ENCODE measurements at places on chromosomes 7 and 10. TPM values are rescaled to one million over a fixed set of nuclear protein-coding genes. Genes with fewer than 3 reads are reported as not detected.
A peak's percentile ranks its signal among the peaks of the same experiment; 100 is the strongest.

DNA sequence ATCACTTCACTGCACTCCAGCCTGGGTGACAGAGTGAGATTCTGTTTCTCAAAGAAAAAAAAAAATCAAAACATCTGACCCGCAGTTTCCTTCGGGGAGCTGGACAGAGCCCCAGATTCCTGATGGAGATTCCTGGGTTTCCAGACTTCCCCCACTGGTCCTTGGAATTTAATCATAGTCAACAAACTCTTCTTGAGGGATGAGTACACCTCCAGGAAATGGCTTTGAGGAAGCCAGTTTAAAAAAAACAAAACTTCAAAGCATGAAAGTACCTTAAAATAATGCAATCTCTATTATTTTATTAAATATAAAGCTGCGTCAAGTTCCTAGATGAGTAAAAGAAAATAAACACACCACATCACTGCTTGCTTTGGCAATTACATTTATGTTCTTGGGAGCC is 1.2 kb upstream of the MAD1L1 start:
- no peak for DNase-seq

TLX1 gene
- not detected for total RNA-seq

- DNase-seq, result no peak
Measured at GRCh38 chr7:7651479-7651878, 10.9 kb downstream of the UMAD1 start.

DNA sequence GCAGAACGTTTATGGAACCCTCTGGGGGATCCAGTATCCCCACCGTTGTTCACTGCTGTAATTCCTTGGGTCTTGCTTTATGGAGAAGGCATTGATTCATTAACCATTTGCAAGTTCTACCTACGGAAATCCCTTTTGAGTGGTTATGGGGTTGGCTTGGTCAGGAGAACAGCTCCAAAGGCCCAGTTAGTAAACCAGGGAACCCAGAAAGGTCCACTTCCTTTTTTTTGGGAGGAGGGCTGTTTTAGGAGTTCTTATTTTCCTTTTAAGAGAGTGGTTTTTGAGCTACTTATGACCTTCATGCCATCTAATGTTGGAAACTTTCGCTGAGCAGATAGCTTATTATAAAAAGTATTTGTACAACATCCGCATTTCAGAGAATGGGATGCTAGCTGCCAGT is 1.3 kb downstream of the POR start:
- no peak for DNase-seq

SEMA3E gene
- total RNA-seq, result not detected

DNA sequence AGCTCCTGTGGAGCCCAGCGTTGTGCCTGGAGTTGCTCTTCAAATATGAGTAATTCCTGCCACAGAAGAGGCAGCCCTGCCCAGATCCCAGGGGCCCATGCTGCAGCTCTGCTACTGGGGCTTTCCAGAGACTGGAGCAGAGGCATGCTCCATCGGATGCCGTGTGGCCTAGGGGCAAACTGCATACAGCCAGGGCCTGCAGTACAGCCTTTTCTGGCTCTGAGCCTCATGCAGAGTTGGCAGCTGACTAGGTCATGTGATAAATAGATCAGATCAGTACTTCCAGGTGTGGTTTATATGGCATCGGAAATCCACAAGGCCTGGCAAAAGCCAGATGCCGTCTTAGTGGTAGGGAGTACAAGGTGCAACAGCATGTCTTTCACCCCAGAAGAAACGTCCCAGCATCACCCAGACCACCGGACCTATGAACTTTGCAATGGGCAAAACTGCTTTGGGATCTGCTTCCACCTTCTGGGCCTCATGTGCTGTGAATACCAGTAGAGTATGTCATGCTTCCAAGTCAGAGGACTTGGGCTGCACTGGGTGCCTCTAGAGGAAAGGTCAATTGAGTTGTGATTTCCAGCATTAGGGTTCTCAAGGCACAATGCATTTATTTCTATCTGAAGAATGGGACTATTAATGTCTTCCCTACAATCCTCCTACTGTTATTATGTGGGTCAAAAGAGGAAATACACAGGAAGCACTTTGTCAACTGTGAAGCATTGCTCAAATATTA is 250.7 kb upstream of the ZNF32 start:
- DNase-seq, result no peak

GRCh38 chr7:8931906-8932646 is 498.7 kb downstream of the NXPH1 start:
- no peak for DNase-seq

GRCh38 chr7:151008511-151009323 is 15.6 kb downstream of the ATG9B start:
- peak; percentile 70 for DNase-seq

- no peak for DNase-seq
Measured at GRCh38 chr10:23413629-23414089, 25.2 kb upstream of the OTUD1 start.

MRPL32 gene
- 50.3 TPM for total RNA-seq

DNA sequence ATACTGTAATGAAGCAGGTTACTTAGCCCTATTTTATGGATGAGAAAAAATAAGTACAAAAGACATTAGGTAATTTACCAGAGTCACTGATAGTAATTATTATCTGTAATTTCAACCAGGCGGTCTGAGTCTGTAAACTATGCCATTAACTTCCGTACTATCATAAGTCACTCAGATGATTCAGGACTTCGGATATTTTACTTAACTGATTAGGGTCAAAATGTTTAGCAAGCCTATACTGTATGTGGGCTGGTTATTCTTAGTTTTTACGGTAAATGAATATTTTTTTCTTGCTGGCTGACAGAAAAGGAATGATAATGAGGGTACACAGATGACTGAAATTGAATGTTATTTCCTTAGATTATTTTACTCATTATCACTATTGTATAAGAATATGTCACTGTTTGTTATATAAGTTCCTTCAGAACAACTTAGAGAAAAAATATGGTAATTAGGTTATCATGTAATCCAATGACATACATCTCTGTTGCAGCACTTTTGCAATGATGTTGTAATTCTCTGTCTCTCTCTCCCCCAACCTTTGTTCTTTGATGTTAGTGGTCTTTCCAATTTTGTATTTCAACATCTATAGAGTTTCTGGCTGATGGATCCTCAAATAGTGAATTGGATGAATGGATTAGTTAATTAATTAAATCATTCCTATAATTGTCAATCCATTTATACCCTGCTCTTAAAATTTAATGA is 165.6 kb downstream of the ZEB1 start:
- DNase-seq, result no peak

DNA sequence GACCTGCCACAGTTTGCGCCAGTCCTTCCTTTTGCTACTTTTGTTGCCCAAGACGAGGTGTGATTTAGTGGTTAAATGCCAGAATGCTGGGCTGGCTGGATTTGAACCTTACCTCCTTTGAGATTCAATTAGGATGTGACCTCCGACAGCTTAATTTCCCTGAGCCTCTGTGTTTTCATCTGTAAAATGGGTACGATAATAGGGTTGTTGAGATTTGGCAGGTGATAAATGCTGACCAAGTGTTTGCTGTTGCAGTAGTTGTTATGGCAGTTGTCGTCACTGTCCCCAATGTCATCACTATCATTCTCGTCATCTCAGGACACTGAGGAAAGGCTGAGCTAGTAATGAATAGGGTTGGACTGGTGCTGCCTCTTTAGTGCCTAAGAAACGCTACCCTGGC is 61.1 kb downstream of the GRK5 start:
- DNase-seq, result no peak

DNA sequence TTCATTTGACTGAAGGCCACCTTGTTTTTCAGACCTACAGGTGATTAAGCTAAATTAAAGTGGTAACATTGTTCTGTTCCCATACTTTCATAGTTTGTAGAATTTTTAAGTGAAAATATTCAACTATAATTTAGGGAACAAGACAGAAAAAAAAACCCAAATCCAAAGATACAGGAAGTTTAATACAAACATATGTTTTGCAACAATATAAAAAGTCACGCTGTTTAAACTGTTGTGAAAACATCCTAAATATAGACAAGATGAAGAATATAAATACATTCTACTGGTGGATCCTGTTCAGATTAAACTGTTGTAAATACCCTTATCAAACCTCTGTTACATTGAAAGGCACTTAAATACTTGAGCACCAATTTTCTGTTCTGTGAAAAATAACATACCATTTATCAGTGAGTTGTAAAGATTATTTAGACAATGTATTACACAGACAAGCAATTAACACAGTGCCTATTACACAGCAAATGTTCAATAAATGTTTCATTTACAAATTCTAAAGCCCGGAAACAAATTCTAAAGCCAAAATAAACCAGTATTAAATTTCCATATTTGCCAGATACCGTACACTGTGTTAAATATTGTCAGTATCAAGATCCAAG is 14.2 kb downstream of the ASZ1 start:
- no peak for DNase-seq

CFAP43 gene
- not detected for total RNA-seq

DNA sequence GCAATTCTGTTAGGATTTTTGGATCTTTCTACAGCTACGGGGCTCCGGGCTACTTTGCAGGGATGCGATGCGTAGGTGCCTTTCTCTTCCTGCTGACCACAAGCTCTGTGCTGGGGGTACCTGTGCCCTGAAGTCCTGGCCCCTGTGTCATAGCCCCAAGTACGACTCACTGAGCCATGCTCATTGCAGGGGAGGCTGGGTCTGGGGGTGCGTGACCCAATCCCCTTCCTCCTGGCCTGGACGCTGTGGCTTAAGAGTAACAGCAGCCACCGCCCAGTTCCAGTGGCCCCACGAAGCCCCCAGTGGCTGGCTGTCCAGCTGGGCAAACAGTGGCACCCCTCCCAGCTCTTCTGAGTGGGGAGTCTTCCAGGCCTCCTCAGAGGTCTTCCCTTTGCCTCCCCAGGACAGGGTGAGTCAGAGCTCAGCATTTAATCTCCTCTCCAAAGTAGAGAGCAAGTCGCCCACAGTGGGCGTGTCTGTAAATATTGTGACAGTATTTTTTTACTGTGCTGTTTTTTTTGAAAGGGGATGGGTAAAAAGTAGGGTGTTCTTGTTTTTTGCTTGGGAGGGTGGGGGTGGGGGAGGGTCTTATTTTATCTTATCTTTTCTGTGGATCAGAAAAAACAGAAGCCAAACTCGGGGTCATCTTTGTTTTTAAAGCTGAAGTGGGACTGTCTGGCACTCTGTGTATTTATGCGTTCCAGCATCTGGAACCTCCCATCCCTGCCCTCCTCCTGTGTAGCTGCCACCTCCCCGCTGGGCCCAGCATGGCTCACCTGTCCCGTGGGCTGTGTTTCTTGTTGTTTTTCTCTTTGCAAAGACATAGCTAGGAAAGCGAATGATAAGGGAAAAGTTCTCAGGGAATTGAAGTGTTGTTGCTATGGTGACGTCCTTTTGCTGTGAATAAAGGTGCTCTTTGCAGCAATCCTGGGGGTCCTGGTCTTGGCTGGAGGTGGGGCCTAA is 8.2 kb downstream of the LFNG start:
- peak; percentile 62 for DNase-seq

STOX1 gene
- total RNA-seq, result 1.1 TPM

RARRES2 gene
- not detected for total RNA-seq

IRF5 gene
- total RNA-seq, result 6.7 TPM

- DNase-seq, result no peak
Measured at GRCh38 chr10:58157076-58157766, 110.5 kb downstream of the IPMK start.

TMEM140 gene
- total RNA-seq, result 25.3 TPM

DNA sequence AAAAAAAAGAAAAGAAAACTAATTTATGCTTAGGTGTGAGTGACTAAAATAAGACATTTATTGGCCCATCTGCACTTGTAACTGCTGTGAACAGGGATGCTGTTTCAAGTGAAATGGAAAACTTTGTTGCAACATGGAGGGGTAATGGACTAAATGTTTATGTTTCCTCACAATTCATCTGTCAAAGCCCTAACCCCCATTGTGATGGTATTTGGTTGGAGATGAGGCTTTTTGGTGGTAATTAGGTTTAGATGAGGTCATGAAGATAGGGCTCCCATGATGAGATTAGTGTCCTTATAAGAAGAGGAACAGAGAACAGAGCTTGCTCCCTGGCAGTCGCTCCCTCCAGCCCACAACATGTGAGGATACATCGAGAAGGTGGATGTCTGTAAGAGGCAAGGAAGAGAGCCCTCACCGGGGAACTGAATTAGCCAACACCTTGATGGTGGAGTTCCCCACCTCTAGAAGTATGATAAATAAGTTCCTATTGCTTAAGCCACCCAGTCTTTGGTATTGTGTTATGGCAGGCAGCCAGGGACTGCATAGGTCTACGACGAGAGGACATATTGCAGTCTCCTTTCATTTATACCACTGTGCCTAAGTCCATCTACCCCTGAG is 28.6 kb upstream of the VCL start:
- no peak for DNase-seq

FAM25A gene
- total RNA-seq, result not detected

- no peak for DNase-seq
Measured at GRCh38 chr10:32938554-32939061, 19.4 kb downstream of the ITGB1 start.

- peak; percentile 17 for DNase-seq
Measured at GRCh38 chr7:153381275-153382040, 621.9 kb downstream of the ACTR3B start.

ATG9B gene
- total RNA-seq, result 12.3 TPM

DPP6 gene
- not detected for total RNA-seq

GRCh38 chr7:43516581-43517342 is 66.1 kb upstream of the STK17A start:
- DNase-seq, result no peak

NUDT13 gene
- total RNA-seq, result 1.5 TPM

DNA sequence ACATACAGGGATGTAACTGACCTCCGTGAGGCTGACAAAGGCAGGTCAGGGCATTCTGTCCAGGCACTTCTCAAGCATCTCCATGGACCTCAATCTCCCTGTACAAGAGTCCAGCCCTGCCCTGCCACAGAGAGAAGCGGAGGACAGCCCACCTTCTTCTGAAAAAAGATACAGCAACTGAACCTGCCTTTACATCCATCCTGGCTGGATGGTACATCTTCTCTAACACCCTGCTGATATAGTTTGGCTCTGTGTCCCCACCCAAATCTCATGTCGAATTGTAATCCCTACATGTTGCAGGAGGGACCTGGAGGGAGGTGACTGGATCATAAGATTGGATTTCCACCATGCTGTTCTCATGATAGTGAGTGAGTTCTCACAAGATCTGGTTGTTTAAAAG is 40.5 kb upstream of the KCNMA1 start:
- DNase-seq, result no peak
